ENCODE measurements at places on chromosomes 7 and 10. TPM values are rescaled to one million over a fixed set of nuclear protein-coding genes. Genes with fewer than 3 reads are reported as not detected.
A peak's percentile ranks its signal among the peaks of the same experiment; 100 is the strongest.

GRCh38 chr7:7996568-7996967 lies 28.0 kb downstream of the GLCCI1 start:
- no peaks in the 10 kb centered on the region for H3K4me1 ChIP-seq
- DNase-seq = no peak
- H3K27me3 ChIP-seq = no peaks in the 10 kb centered on the region
- H3K36me3 ChIP-seq = peaks cover 16% of the 10 kb centered on the region
- no peak overlapping the region for H3K27ac ChIP-seq

GRCh38 chr7:5700391-5700985 lies 81.0 kb downstream of the RNF216 start:
- peaks cover 2% of the 10 kb centered on the region for H3K36me3 ChIP-seq
- H3K4me3 ChIP-seq = no peak overlapping the region
- DNase-seq = no peak
- peak overlapping the region; percentile 96 for H3K27ac ChIP-seq

WNT8B gene
- 3.8 TPM for total RNA-seq

TRIM24 gene
- 93.8 TPM for total RNA-seq

PLXDC2 gene
- 4.1 TPM for total RNA-seq

- no peaks in the 10 kb centered on the region for H3K4me1 ChIP-seq
- H3K27me3 ChIP-seq = no peaks in the 10 kb centered on the region
- DNase-seq = no peak
These were observed 89.7 kb upstream of the FZD8 start for GRCh38 chr10:35731828-35732227.

DNA sequence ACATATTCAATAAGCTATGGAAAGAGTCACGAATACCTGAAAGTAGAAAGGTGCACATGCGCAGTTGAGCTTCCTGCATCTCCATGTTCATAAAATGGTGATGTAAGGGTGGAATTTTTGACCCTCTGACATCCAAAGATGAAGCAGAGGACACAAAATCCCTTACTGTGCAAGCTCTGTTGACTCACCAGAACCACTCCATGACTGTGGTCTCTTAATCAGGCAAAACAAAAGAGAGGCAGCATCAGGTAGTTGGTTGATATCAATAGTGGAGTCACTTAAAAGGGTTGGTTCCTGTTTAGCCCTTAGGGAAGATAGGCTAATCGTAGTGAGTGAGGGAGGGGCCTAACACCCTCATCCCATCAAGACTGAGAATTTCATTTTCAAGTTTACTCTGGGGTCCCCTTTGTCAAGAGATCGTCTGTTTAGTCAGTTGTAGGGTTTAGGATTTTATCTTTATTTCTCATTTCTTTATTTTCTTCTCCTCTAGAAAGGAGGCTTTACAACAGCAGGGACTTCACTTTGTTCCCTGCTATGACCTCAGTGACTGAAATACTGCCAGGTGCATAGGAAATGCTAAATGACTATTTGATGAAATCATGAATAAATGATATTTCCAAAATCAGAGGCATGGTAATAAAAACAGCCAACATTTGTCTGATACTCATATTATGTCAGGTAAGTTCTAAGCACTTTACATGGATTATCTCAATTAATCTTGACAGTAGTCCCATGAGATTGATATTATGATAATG lies 98.1 kb downstream of the CD36 start:
- peaks cover 2% of the 10 kb centered on the region for H3K4me1 ChIP-seq
- H3K4me3 ChIP-seq = no peak overlapping the region
- no peaks in the 10 kb centered on the region for H3K36me3 ChIP-seq
- DNase-seq = no peak
- H3K27ac ChIP-seq = no peak overlapping the region

- peaks cover 22% of the 10 kb centered on the region for H3K4me1 ChIP-seq
- no peak overlapping the region for H3K4me3 ChIP-seq
- H3K27ac ChIP-seq = no peak overlapping the region
These were observed 177.7 kb downstream of the GNAT3 start for GRCh38 chr7:80334196-80334595.

DNA sequence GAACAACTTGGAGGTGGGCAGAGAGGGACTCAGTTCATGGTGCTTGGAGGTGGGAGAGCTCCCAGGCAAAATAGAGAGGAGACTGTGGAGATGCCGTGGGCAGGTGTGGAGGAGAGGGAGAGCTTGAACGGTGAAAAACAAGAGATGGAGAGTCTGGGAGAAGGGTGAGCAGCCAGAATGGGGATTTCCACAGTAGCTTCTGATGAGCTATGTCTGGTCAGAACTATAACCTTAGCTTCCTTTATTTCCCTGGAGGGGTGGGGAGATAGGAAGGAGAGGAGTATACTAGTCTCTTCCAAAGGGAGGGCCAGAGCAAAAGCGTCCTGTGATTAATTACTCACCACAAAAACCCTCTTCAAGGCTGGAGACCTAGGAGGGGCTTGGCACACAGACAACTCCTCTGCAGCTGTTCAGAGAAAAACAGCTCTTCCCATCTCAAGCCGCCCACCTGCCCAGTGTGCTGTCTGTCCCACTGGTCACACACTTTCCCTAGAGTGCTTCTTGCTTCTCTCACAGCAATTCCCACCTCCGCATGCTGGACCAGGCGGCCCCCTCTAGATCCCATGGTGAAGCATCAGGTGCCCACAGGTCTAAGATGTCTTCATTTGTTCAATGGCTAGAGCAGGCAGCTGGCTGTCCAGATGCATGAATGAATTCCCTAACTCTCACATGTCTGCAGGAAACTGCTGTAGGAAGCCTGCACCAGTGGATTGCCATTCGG lies 41.9 kb downstream of the TAS2R41 start:
- no peak overlapping the region for H3K27ac ChIP-seq
- H3K4me1 ChIP-seq = peaks cover 8% of the 10 kb centered on the region
- no peak for DNase-seq
- no peaks in the 10 kb centered on the region for H3K36me3 ChIP-seq
- H3K4me3 ChIP-seq = no peak overlapping the region

GRCh38 chr7:37081436-37081835 lies 357.1 kb upstream of the AOAH start:
- DNase-seq = no peak
- H3K36me3 ChIP-seq = no peaks in the 10 kb centered on the region
- no peaks in the 10 kb centered on the region for H3K27me3 ChIP-seq

- no peak overlapping the region for H3K4me3 ChIP-seq
- no peaks in the 10 kb centered on the region for H3K36me3 ChIP-seq
- no peaks in the 10 kb centered on the region for H3K4me1 ChIP-seq
- no peak for DNase-seq
These were observed 113.1 kb upstream of the IGFBP3 start for GRCh38 chr7:46034056-46034768.

GRCh38 chr10:21519941-21520436 lies 5.5 kb downstream of the SKIDA1 start:
- peak overlapping the region; percentile 95 for H3K27ac ChIP-seq
- H3K36me3 ChIP-seq = peaks cover 12% of the 10 kb centered on the region
- DNase-seq = no peak
- H3K4me1 ChIP-seq = peaks cover 82% of the 10 kb centered on the region

CCDC172 gene
- not detected for total RNA-seq

- H3K27ac ChIP-seq = no peak overlapping the region
- H3K4me3 ChIP-seq = no peak overlapping the region
- peaks cover 14% of the 10 kb centered on the region for H3K4me1 ChIP-seq
These were observed 24.0 kb downstream of the ZPBP start for GRCh38 chr7:50068850-50069551.

ZNF425 gene
- total RNA-seq = 4.9 TPM

- no peak for DNase-seq
- H3K4me3 ChIP-seq = no peak overlapping the region
- H3K4me1 ChIP-seq = peaks cover 50% of the 10 kb centered on the region
- no peak overlapping the region for H3K27ac ChIP-seq
- no peaks in the 10 kb centered on the region for H3K27me3 ChIP-seq
These were observed 91.5 kb upstream of the EGR2 start for GRCh38 chr10:62907470-62908212.

GRCh38 chr10:54808186-54808935 lies 7.3 kb upstream of the PCDH15 start:
- DNase-seq = no peak
- H3K4me3 ChIP-seq = no peak overlapping the region
- H3K4me1 ChIP-seq = peaks cover 3% of the 10 kb centered on the region
- no peaks in the 10 kb centered on the region for H3K27me3 ChIP-seq
- H3K27ac ChIP-seq = no peak overlapping the region
- H3K36me3 ChIP-seq = no peaks in the 10 kb centered on the region

DNA sequence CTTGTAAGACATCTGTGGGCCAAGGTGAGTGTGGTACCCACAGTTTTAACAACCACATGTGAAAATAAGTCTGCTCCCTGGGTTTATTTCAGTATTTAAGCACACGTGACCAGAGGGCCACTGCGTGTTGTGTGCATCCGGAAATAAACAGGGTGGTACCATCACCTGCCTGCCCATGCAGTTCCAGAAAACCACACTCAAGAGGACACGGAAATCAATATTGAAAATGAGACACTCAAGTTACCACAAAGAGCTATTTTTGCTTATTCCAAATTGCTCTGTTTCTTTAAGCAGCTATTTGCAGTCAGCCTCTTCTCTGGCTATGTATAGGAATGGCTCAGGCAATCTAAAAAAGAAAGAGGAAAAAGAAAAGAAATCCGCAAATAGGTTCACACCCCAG lies 71.8 kb upstream of the LOXL4 start:
- H3K36me3 ChIP-seq = no peaks in the 10 kb centered on the region
- no peaks in the 10 kb centered on the region for H3K27me3 ChIP-seq
- H3K4me3 ChIP-seq = no peak overlapping the region
- H3K4me1 ChIP-seq = peaks cover 9% of the 10 kb centered on the region

- peak overlapping the region; percentile 7 for H3K27ac ChIP-seq
- no peaks in the 10 kb centered on the region for H3K27me3 ChIP-seq
These were observed 40.3 kb downstream of the FAM20C start for GRCh38 chr7:232410-233248.

FIS1 gene
- 104 TPM for total RNA-seq

CHN2 gene
- 15.4 TPM for total RNA-seq

PRLHR gene
- not detected for total RNA-seq

DNA sequence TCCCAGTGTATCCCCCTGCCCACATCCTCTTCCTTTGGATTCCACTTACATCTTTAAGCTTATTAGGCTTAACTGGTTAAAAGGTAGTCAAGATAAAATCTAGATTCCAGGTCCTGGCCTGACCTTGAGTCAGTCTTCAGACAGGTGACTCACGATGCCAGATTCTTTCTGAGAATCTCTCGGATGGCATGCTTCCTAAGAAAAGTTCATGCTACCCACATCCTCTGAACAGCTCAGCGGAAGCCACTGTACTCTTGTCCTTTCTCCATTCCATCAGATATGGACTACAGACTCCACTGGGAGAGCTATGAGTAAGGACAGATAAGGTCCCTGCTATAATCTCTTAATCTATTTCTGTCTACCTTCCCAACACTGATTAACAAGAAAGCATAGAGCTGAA lies 43.4 kb downstream of the DNMBP start:
- no peaks in the 10 kb centered on the region for H3K27me3 ChIP-seq
- H3K36me3 ChIP-seq = peaks cover 6% of the 10 kb centered on the region
- H3K27ac ChIP-seq = no peak overlapping the region
- no peak overlapping the region for H3K4me3 ChIP-seq

INMT gene
- 0.34 TPM for total RNA-seq

DNA sequence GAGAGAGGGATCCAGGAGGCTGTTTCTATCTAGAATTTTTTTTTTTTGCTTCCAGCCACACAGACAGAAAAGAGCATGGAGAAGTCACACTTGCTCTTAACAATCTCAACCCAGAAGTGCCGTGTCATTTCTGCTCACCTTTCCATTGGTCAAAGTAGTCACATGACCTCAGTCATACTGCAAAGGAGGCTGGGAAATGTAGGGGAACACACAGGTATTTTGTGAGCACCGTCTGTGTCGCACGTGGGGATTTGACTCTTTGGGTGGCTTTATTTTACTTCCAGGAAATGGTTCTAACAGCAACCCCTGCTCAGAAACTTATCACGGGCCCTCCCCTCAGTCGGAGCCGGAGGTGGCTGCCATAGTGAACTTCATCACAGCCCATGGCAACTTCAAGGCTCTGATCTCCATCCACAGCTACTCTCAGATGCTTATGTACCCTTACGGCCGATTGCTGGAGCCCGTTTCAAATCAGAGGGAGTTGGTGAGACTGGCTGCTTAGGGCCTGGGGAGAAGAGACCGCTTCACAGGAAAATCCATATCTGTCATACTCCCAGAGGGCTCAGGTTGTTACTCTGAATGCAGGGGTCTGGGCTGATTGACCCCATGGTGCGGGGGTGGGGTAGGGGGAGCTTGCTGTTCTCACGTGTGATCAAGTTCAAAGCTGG lies 13.1 kb upstream of the CPA1 start:
- H3K27ac ChIP-seq = no peak overlapping the region
- H3K27me3 ChIP-seq = no peaks in the 10 kb centered on the region
- no peak for DNase-seq
- H3K4me1 ChIP-seq = peaks cover 47% of the 10 kb centered on the region
- H3K36me3 ChIP-seq = no peaks in the 10 kb centered on the region
- H3K4me3 ChIP-seq = no peak overlapping the region

- H3K4me1 ChIP-seq = no peaks in the 10 kb centered on the region
- no peaks in the 10 kb centered on the region for H3K27me3 ChIP-seq
- no peak overlapping the region for H3K27ac ChIP-seq
- no peak overlapping the region for H3K4me3 ChIP-seq
- no peak for DNase-seq
- H3K36me3 ChIP-seq = peaks cover 3% of the 10 kb centered on the region
These were observed 152.5 kb downstream of the SLC25A13 start for GRCh38 chr7:96169439-96169838.

DNA sequence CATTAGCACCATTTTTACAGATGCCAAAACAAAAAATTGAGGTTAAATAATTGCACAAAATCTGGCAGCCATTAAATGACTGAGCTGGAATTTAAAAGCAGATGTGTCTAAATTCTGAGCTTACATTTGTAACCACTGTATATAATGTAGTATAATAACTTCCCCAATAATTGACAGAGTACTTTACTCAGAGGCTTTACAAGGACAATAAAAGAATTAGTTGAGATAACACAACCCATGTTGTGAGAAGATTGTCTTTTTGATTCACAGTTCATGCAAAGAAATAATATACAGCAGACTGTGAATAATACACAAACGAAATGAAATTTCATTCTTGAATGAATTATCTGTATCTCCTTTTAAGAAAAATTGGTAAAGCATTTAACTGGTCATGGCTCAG lies 417.1 kb downstream of the AUTS2 start:
- no peaks in the 10 kb centered on the region for H3K36me3 ChIP-seq
- no peak for DNase-seq
- no peaks in the 10 kb centered on the region for H3K27me3 ChIP-seq

SLC26A3 gene
- total RNA-seq = not detected

DNA sequence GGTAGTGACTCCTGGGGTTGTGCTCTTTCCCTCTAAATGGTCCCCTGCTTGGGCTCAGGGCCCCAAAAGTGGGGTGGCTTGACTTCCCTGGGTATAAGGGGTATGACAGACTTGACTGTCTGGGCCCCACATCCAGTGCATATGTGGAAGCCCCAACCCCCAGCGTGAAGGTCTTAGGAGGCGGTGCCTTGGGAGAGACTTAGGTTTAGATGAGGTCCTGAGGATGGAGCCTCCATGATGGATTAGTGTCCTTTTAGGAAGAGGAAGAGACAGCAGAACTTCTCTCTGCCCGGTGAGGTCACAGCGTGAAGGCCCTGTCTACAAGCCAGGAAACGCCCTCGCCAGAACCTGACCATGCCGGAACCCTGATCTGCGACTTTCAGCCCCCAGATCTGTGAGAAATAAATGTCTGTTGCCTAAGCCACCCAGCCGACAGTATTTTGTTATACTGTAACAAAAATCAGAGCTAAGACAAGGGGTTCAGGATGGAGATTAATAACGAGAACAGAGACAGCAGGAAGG lies 23.8 kb downstream of the PODXL start:
- no peaks in the 10 kb centered on the region for H3K36me3 ChIP-seq
- no peak overlapping the region for H3K27ac ChIP-seq
- peaks cover 2% of the 10 kb centered on the region for H3K27me3 ChIP-seq
- no peaks in the 10 kb centered on the region for H3K4me1 ChIP-seq
- DNase-seq = no peak
- no peak overlapping the region for H3K4me3 ChIP-seq

PAPOLB gene
- total RNA-seq = 0.23 TPM
